Globus pallidus (tissue), 1 donor: ENCODE measurements at places on chromosomes 2 and 18.

DNA sequence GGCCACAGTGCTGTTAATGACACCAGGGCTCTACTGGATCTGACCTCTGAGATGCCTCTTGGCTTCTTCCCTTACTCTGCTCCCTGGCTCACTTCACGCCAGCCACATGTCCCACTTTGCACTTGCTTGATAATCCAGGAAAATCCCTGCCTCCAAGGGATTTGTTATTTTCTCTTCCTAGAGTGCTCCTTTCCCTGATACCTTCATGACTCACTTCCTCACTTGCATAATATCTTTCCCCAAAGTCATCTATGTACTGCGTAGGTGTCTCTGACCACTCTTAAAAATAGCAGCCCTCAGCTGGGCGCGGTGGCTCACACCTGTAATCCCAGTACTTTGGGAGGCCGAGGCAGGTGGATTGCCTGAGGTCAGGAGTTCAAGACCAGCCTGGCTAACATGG is 572.3 kb downstream of the PLCL1 start:
- DNase-seq: no peak

GRCh38 chr18:63342206-63342605 is 22.6 kb upstream of the BCL2 start:
- no peak for DNase-seq

GRCh38 chr2:88671786-88672427 is 19.6 kb upstream of the RPIA start:
- peak; percentile 20 for DNase-seq

- DNase-seq: no peak
Observed at GRCh38 chr18:27558388-27559155, 373.5 kb upstream of the CHST9 start.

DNA sequence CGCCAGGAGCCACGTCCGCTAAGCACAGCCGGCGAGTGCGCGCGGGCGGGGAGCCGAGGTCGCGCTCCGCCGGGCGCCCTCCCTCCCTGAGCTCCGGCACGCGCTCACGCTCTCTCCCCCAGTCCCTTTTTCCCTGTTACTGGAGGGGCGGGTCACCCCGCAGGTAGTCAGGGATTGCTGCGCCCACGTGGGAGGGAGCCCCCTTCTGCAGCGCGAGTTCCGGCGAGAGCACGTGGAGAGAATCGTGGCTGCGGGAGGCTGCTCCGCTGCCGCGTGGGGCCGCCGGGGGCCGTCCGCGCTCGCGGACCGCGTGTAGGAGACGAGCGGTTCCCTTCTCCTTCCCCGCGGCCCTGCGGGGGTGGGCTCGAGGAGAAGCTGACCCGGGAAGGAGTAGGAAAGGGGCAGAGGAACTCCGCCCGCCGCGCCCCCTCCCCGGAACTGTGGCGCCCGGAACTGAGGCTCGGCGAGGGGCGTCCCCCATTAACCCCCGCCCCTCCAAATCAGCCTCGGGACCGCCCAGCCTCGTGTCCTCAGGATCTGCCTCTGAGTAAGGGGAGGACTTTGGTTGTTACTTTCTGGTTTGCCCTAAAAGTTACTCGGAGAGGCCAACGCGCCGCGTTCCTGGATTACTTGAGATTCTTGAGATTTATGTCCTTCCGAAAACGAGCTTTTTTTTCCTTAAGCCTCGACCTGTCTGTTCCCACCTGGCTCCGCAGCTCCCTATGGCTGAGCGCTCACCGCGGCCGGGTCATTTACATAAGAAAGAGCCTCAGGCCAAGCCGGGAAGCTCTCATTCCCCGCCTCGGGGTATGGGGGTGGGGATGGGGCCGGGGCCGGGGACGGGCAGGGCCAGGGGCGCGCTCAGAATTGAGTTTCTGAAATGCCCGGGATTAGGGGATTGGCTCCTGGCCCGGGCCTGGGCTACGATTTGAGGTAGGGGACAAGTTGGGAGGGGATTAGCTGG is 1.1 kb downstream of the HK2 start:
- DNase-seq: no peak

GRCh38 chr2:37262522-37262921 is 31.1 kb downstream of the NDUFAF7 start:
- no peak for DNase-seq

DNA sequence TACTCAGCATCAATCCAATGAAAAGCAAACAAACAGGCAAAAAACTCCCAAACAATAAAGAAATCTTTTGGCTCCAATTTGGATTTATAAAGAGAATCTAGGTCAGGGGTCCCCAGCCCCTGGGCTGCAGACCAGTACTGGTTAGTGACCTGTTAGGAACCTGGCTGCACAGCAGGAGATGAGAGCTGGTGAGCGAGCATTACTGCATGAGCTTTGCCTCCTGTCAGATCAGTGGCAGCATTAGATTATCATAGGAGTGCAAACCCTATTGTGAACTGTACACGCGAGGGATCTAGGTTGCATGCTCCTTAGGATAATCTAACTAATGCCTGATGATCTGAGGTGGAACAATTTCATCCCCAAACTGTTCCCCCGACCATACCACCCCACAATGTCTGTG is 102.2 kb downstream of the KIAA1328 start:
- no peak for DNase-seq

DNA sequence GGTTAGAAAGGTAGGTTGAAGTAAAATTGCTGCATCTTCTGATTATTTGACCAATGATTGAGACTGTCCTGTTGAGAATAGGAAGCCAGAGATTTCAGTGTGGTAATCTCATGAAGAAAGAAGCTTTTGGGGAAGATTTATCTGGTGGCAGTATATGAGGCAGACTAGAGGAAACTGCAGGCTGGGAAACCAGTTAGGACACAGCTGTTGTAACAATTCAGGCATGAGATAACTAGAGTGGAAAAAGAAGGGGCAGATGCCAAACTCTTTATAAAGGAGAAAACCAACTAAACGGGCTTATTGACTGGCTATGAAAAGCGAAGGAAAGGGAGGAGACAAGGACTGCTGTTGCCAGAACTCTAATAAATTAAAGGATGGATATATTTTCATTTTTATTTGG is 155.6 kb downstream of the TTC27 start:
- no peak for DNase-seq

GRCh38 chr2:47631792-47632398 is 151.1 kb upstream of the MSH6 start:
- no peak for DNase-seq

GRCh38 chr18:72225958-72226357 is 318.2 kb downstream of the CBLN2 start:
- DNase-seq: no peak

- no peak for DNase-seq
Observed at GRCh38 chr18:74689251-74689650, 91.6 kb downstream of the ZNF407 start.

- no peak for DNase-seq
Observed at GRCh38 chr2:224659714-224660113, 56.5 kb downstream of the CCDC195 start.

GRCh38 chr2:111632661-111633060 is 251.3 kb downstream of the ANAPC1 start:
- DNase-seq: no peak

DNA sequence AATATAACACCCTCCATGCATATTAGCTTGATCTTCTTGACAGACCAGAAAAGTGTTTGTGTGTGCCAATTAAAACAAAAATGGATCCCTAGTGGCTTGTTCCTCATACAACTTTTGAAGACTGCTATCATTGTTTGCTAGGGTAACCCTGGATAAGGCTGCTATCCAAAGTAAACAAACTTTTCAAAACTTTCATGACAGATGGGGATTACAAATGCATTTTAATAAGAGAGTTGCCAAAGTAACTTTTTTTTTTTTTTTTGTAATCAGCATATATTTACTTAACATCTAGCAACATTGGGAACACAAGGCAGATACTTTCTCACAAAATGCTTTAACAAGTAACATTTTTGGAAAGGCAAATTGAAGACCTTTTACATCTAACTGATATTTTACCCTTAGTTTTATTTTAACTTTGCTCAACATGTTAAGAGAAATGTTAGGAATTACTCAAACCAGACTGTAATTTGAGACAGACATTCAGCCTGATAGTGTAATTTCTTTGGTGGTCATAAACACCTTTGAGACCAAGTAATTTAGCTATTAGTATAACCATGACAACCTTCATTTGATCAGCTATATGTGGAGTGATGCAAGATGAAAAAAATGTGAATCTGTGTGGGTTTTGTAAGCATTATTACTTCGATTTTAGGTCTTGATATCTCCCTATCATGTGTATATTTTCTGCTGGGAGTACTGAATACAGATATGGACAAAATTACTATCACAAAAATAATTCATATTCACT is 300.9 kb downstream of the ARHGAP15 start:
- no peak for DNase-seq

- DNase-seq: no peak
Observed at GRCh38 chr18:43876286-43876685, 599.0 kb upstream of the SYT4 start.

GRCh38 chr18:56799756-56800155 is 148.6 kb downstream of the WDR7 start:
- no peak for DNase-seq

GRCh38 chr18:45213040-45213333 is 402.3 kb upstream of the SLC14A2 start:
- DNase-seq: no peak

DNA sequence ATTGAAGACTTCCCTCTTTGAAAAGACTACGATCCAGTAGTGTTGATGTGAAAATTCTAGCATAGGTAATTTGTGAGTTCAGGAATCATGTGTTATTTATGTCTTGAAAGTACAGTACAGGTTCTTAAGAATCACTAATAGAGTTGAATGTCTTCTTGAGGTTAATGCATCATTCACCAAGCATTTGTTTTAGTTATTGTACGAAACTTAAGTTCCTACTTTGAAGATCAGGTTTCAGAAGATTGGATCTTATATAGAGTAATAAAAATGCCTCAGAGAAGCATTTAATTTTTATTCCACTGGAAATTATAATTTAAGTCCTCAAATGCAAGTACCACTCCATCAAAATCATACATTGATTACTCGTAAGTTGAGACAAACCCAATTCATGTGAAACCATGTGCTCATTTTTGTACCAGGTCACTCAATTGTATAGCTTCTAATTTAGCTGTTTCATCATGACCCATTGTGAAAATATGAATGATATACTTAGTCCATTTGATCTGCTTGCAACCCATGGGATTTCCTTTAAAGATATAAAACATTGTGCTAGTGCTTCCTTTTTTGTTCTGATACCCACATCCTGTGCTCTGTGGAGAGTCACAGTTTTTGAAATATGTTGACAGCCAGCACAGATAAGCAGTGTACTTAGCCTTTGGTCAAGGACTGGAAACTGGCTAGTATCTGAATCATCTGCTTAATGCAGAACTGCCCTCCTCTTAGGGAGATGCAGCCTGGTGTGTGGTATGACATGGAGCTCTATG is 22.5 kb upstream of the RAB27B start:
- no peak for DNase-seq

DNA sequence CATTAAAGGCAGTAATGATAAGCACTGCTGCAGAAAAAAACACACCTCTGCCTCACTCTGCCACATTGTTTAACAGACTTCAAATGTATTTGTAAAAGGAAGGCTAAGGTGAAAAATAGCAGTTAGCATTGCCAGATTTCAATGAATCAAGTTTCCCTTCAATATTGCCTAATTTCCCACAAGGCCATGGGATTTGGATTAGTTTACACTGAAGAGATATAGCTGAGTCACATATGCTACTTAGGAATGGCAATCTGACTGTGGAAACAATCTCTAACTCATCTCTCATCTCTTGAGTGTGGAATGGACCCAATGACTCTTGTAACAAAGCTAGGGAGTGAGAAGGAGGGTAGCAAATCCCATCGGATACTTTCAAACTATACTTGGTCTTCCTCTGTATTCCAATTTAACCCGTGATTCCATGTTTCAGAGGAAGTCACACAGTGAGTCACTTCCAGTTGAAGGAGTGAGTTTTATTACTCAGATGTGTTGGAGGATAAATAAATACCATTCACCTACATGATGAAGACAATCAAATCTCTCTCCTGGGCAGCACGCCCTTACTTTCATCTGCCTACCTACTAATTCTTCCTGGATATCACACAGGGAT is 5.1 kb downstream of the B4GALT6 start:
- DNase-seq: no peak

DNA sequence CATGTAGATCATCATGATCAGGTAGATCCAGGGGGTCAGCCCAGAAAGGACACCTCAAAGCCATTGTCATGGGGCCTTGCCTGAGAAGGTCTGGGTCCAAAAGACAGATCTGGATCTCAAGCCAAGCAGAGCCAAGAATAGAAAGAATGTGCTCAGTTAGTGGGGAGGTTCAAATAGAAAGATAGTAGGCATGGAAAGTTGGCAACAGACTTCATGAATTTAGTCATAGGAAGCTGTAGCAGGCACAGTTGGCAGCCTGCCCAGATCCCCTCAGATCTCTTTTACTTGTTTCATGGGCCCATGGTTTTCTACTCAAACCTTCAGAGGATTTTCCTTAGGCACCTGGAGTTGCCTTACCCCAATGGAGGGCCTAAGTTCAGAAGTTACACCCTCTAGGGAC is 767.0 kb downstream of the SLC4A3 start:
- no peak for DNase-seq

DNA sequence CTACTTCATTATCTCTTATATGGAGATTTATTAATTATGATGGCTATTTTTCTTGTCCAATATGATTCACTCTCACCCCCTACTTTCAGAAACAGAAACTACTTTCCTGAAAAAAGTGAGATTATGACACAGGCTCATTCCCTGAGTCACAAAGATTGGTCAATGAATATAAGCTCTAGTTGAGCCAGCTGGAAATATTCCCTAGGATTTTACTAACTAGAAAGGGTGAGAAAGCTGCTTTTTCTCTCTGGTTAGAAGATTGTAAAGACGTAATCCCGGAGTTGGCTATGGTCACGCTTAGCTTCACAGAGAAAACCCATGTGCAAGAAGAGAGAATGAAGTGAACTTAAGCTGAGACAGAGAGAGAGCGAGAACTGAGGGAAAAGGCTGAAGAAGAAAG is 223.7 kb upstream of the SMAD7 start:
- DNase-seq: no peak

- DNase-seq: no peak
Observed at GRCh38 chr2:239249048-239249447, 151.8 kb downstream of the HDAC4 start.

- no peak for DNase-seq
Observed at GRCh38 chr18:24695168-24695567, 234.7 kb downstream of the HRH4 start.
